GM10248 (cell line): ENCODE measurements at places on chromosomes 11 and 22.
A peak's percentile ranks its signal among the peaks of the same experiment; 100 is the strongest.

DNA sequence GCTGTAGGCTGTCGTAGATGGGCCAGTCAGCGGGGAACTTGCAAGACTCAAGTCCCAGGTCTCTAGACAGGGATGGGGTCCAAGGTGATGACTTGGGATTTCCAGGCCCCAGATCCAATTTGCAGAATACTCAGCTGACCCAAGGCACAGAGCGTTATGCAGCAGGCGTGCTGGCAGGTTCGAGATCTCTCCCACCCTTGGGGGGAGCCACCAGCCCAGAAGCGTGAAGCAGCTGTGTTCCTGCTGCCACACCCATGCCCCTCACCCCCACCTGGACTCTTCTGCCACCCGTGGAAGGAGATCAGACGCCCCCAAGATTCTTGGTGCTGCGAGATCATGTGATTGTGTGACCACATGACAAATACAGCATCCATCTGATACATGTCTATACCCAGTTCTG, 142.6 kb downstream of the BRD1 start:
- DNase-seq = no peak

DNA sequence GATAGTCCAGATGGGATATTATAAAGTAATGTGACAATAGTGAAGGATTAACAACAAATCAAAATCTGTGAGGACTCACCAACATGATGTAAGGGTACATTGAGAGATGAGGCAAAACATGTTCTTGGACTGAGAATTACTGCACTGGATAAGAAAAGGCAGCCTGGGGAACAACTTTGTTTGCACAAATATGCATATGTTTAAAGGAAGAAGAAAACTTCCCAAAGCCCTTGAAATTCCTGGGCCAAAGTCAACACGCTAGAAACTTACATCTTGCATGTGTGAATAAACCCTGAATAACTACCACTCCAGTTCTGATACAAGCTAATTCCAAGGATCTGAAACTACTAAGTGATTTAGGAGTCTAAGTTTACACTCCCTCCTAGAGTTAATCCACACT, 1.1 kb downstream of the OR52A5 start:
- DNase-seq = no peak

- no peak for DNase-seq
These were observed 33.3 kb downstream of the APOL6 start for GRCh38 chr22:35681454-35682052.

- DNase-seq = no peak
These were observed 170.0 kb downstream of the LRRC4C start for GRCh38 chr11:41289408-41289807.

GRCh38 chr22:21989049-21989448, 6.5 kb upstream of the TOP3B start:
- DNase-seq = no peak

DNA sequence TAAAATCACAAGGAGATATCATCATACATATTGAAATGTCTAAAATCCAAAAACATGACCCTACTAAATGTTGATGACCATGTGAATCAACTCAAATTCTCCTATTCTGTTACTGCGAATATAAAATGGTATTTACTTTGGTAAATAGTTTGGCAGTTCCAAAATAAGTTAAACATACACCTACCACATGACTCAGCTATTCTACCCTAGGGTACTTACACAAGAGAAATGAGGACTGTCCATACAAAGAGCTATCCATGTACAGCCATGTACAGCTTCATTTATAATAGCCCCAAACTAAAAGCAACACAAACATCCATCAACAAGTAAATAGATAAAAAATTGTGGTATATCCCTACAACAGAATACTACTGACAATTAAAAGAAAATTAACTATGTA, 346.1 kb upstream of the TENM4 start:
- DNase-seq = no peak

GRCh38 chr11:103907548-103908455, 128.6 kb upstream of the DDI1 start:
- no peak for DNase-seq

DNA sequence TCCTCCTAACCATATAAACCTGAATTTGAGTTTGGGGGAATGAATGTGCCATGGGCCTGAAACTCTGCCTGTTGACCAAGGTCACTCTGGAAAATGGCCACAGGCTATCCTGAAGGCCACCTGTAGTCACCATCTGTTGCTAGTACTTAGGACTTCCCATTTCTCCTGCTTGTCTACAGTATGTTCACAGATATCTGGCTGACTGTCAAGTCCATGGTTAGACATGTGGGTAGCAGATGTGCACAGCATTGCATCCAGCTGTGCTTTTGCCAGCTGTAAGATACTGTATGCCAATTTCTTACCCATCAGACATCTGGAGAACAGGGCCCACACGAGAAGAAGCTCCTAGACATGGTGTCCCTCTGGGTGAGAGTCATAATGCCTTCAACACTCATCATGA, 475.4 kb downstream of the INSC start:
- DNase-seq = no peak

DNA sequence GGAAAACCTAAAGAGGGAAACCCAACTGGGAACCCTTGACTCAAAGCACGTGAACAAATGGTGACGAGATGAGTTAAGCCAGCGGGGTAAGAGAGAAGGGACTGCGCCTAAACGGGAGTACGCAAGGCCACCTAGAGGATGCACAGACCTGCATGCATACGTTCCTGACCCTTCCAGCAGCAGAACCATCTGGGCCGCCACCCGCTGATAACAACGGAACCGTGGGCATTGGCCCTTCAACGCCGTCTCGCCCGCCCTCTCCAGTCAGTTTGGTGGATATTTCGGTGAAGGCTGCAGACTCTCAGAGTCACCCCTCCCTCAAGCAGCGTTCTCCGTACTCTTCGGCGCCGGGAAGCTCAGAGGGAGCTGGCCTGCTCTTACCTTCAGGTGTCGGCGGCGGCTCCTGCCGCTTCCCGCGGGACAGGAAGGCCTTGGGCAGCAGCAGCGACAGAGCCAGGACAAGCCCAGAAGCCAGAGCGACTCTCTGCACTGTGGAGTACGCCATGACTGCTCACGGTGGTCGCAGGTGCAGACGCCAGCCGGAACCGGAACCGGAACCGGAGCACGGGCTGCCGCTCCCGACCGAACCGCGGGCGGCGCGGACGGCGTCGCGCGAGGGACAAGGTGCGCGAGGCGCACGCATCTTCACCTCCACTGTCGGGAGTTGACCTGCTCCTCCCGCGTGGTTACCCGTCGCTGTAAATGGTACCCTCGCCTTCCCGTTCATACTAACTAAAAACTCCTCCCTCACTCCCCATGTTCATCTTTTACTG, at the start of gene RIC3:
Gene RIC3 (minus strand): TSS at position 541 of the 773 bp plus-strand sequence. CDS start 36 bp downstream, at position 505.
- peak; percentile 54 for DNase-seq

- DNase-seq = no peak
These were observed 245.7 kb upstream of the CTSC start for GRCh38 chr11:88583251-88583650.

DNA sequence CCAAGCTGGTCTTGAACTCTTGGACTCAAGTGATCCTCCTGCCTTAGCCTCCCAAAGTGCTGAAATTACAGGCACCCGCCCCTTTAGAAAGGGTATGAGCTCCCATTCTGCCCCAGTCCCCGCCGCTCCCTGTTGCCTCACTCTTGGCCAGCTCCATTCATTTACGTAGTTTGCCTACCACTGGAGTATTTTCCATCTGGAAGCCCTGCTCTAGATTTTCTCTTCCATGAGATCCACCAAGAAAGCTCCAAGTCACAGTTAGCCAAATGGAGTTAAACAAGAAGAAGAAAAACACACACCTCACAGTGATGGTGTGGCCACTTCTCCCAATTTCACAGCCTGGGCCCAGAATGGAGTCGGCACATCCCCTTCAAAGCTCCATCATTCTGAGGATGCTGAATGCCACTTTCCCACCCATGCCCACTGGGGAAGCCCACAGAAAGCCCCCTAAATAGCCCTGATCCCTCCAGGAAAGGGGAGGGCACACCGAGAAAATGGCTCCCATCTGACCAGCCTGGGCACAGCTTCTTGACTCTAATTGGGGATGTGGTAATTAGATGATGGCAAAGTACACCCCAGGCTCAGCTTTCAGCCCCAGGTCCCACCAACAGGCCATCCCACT, 381.2 kb downstream of the MN1 start:
- no peak for DNase-seq

GRCh38 chr11:125955856-125956255, 10.0 kb downstream of the VSIG10L2 start:
- no peak for DNase-seq

- no peak for DNase-seq
These were observed 43.2 kb downstream of the OR4C45 start for GRCh38 chr11:50075856-50076255.

- DNase-seq = peak; percentile 84
These were observed 10.8 kb upstream of the CCDC86 start for GRCh38 chr11:60831143-60831500.

DNA sequence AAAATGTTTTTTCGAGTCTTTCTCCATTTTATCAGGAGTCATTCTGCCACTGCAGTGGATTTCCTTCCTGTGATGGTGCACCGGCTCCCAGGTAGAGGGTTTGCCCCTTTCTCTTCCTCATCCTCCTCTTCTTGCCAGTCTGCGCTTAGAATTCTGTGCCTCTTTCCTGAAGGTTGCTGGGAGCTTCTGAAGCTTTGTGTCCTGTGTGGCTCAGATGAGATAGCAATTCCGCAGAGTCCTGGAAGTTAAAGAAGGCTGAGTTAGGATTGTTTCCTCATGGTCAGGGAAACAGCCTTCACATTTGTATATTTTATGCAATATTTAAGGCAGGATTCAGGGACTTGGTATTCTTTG, 264 bp downstream of the BCO2 start:
- DNase-seq = no peak

DNA sequence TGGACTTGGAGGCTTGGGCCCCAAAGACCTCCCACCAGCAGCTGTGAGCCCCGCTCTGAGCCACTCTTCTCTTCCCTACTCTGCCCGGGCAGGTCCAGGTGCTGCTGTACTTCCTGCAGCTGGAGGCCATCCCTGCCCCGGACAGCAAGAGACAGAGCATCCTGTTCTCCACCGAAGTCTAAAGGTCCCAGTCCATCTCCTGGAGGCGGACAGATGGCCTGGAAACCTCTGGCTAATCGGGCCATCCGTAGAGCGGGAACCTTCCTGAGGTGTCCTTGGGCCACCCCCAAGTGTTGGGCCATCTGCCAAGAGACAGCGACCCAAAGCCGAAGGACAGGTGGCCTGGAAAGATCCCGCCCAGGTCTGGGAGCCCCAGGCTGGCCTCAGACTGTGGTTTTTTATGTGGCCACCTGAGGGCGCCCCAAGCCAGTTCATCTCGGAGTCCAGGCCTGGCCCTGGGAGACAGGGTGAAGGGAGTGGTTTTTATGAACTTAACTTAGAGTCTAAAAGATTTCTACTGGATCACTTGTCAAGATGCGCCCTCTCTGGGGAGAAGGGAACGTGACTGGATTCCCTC, 135.1 kb downstream of the BCR start:
- peak; percentile 70 for DNase-seq

DNA sequence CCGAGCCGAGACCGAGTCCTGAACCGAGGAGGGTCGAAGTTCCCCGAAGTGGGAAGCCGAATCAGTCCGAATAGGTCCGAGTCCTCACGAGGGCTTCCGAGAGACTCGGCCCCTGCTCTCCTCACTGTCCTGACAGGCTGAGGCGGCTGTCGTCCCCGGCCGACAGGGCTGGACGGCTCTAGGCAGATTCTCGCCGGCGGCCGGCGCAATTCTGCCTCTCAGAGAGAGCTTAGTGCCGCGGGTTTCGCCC, 191 bp upstream of the DEAF1 start:
- no peak for DNase-seq

DNA sequence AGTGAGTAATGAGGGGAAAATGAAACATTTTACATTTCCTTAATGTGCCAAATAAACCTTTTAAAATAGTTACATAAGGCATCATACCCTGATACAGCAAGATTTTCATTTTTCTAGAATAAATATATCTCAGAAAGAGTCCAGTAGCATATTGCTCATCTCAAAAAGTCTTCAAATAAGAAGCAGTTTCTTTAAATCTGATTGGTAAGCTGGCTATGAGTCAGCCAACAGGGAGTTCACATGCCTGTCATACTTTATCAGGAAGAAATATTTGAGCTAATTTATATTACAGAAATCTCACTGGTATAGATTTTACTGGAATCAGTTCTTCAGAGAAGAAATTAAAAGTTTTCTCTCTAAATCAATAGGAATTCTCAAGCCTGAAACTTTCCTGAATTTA, 258.1 kb downstream of the C11orf87 start:
- no peak for DNase-seq

- DNase-seq = no peak
These were observed 64.5 kb upstream of the NECTIN1 start for GRCh38 chr11:119793335-119793984.

- DNase-seq = no peak
These were observed 483 bp upstream of the ABTB2 start for GRCh38 chr11:34358258-34358727.

DNA sequence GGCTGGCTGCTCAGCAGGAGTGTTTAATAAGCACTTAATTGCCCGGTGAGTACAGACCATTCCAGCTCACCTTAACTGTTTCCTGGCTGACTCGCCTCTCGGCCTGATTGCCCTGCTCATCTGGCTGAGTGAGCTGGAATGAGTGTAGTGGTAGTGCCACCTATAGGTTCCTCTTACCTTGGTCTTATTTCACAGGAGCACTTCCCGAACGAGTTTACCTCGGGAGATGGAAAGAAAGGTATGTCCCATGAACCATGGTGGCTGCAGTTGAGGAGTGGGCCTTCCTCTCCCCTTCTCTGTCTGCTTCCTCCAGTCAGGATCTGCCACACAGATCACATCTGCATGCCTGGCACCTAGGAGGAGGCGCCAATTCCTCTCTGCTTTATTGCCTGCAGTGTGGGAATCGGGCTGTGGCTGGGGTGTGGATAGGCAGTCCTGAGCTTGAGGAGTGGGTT, 26.7 kb downstream of the UPB1 start:
- peak; percentile 73 for DNase-seq
